ENCODE measurements at places on chromosomes 2 and 18.

DNA sequence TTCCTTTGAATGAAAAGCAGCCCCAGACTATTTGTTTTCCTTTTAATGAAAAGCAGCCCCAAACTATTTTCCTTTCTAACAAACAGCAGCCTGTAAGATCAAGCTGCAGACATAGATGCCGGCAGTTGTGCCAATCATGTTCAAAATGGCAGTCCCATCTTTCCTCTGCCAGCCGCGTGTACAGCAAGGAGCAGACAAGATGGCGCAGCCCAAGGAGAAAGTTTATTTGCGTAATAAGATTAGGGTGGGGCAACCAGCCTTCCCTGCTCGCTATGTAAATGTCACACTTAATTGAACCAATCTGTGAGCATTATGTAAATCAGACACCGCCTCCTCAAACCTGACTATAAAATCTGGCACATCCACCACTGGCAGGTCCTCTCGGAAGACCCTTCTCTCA is 226.0 kb downstream of the TGIF1 start:
- DNase-seq, result no peak

DNA sequence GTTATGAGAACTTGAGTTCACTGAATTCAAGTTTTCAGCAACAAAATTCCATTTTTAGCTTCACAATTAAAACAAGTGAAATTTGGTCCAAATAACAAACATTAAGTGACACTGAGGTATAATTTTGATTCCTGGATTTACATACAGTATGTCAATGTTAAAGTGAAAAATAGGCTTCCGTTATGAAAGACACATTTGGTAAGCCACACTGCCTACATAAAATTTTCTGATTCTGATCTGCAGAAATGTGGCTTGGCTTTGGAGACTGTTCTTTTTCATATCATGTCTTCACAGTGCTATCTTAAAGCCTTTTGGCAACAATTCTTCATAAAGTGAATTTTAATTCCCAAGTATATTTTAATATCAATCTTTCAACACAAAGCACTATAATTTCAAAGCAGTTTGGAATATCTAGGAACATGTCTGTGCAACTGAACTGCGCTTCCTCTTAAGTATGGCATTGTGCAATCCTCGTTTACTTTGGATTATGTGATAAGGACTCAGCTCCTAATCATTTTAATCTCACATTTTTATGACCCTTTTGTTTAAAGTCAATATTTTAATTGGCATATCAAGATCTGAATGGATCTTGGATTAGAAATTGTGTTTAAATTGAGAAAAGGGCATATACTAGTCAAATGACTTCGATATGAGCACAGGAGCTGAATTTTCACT is 60.0 kb downstream of the RBMS1 start:
- no peak for DNase-seq

DNA sequence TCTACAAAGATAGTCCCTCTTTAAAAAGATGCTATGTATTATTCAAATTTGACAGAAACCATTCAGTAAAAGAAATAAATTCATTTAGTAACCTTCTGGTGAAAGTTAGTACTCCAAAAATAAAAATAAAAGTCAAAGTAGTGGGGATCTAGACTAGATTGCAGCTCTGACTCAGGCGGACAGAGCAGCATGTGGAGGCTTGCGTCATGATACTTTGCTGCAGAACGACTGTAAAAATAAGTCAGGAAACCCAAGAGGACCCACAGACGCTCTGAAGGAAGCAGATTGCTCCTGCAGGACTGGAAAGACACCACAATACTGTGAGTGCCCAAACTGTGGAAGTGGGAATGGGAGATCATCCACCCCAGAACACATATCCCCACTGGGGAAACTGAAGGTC is 301.9 kb downstream of the RIT2 start:
- DNase-seq, result no peak

GRCh38 chr2:48131539-48132270 is 225.4 kb upstream of the FBXO11 start:
- DNase-seq, result no peak

DNA sequence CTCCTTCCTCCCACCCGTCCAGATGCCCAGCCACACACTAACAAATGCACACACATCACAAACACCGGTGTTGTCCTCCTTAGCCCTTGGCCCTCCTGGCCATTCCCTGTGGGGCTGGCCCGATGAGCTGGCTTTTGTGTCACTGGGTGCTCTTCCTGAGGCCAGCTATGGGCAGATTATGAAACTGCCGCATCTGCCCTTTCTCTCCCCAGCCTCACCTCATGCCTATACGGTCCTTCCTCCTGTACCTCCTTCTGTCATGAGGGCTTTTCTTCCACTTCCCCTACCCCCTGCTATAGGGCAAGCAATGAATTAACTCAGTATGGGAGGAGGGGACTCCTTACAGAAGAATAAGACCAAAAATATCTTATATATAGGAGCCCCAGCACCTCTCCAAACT is 10.3 kb upstream of the INO80C start:
- DNase-seq, result no peak

DNA sequence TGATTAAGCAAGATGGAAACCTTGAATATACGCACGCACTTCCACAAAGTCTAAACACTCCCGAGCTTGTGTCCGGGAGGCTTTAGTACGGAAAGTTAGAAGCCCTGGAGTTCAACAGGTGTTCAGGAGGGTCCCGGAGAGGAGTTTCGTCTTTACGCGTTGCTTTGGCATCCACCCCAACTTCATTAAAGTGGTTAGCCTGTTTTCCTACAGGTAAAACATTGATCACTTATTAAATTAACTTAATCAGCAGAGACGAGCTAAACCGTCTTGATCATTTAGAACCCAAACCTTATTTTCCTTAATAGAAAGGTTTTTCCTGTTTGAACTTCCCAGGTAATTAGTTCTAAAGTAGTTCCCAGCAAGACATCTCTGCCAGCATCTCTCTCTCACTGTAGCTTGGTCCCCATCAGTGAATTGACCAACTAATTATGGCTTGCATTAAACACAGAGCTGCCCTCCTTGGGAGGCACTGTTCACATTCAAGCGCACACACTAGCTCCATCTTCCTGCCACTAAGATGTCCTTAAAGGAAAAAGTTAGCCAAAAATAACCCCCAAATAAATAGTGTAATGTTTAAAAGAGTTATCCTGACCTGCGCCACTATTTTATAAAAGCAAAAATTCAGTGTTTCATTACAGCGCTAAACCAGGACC is 1.4 kb downstream of the NPAS2 start:
- DNase-seq, result no peak

GRCh38 chr2:42385225-42385624 is 24.2 kb upstream of the COX7A2L start:
- no peak for DNase-seq

DNA sequence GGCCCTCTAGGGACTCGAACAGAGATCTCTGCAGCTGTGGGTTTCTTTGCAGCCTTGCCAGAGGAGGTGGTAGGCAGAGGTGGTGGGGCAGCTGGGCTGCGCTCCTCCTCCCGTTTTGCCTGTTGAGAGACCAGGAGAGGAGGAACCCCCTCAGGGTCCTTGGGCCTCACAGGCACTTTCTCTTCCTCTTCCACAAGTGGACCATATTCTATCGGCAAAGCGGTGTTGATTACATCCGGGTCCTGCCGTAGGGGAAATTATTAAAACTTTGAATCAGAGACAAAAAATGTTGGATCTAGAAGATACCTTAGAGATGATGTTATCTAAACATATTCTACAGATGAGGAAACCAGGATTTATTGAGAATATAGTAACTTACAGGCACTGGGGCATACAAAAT is 78.5 kb downstream of the CLIP4 start:
- no peak for DNase-seq

DNA sequence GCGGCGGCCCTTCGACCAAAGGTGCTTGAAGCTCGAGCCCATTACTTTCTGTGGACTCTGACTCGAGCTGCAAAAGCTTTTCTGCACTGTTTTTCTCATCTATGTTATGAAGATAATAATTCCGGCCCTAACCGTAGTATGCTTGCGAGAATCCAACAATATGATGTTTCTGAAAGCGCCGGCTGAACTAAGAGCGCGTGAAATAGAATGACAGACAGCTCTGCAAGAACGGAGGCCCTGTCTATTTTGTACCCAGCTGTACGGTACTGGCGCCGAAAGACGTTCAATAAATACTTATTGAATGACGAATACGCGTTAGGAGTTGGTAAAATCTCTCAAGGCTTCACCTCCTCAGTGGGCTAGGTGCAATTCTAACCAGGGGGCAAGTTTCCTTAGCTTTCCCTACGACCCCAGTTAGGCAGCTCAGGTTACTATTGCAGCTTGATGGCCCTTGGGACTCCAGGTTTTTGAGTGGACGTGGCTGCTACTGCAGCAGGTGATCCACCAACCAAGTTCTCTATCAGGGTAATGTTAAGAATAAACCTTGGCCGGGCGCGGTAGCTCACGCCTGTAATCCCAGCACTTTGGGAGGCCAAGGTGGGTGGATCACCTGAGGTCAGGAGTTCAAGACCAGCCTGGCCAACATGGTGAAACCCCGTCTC is 570 bp downstream of the SCRN3 start:
- no peak for DNase-seq

All from fibroblast of skin of left quadriceps (primary cell).